ENCODE measurements at places on chromosomes 1 and 21.

DNA sequence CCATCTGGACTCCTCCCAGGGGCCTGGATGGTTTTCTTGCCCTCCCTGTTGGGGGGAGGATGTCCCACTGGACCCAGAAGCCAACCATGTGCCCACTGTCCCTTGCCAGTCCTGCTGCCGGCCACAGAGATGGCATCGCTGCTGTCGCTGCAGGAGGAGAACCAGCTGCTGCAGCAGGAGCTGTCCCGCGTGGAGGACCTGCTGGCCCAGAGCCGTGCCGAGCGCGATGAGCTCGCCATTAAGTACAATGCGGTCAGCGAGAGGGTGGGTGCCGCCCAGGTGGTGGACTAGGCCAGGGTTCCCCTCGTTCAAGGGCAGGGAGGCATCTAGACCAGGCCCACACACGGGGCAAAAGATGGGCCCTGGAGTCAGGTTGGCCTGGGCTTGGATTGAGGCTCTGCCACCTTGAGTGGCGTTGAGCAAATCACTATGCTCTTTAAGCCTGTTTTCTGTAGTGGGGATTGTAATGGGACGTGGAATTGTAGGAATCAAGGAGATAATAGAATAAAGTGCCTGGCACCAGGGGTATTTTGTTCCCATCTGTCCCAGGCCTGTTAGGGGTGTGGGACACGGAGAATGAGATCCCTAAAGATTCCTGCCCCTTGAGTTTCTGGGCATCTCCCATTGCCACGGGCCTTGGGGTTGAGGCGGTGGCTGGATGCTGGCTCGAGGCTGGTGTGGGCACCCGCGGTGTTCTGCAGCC is 2.6 kb downstream of the CROCC start:
- DNase-seq = no peak

DNA sequence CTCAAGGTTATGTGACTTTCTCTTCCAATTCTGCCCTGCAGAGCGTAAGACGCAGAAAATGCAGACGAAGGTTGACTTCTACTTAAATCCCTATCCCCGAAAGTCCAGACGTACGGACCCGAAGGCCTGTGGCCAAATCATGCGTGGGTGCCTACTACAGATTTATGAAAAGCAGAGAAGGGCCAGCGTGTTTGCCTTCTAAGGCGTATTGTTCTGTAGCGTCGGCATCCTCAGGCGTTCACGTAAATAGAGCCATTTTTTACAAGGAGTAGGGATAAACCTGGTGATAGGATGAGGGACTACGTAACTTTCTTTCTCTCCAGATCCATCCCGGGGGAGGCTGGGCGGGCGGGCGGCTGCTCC is 222 bp upstream of the GIPC2 start:
- no peak for DNase-seq

DNA sequence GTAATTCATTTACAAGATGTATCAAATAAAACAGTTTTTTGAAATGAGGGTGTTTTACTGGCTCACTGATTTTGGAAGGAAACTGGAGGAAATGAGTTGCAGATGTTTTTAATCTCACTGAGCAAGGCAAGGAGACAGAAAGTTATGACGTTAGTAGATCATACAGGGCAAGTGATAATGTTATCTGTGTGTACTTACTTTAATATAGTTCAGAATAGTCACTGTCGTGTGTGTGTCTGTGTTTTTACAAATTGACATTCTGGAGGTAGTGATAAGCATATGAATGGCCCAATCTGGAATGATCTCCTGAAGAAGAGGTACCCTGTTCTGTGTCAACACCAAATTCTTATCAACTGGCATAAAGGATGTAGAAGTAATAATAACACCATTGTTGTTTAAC is 1.9 kb upstream of the GBP4 start:
- no peak for DNase-seq

- DNase-seq = no peak
These were observed 343.3 kb upstream of the VAMP3 start for GRCh38 chr1:7427605-7428300.

GRCh38 chr1:228399531-228400236 is 7.0 kb downstream of the TRIM11 start:
- DNase-seq = no peak

DNA sequence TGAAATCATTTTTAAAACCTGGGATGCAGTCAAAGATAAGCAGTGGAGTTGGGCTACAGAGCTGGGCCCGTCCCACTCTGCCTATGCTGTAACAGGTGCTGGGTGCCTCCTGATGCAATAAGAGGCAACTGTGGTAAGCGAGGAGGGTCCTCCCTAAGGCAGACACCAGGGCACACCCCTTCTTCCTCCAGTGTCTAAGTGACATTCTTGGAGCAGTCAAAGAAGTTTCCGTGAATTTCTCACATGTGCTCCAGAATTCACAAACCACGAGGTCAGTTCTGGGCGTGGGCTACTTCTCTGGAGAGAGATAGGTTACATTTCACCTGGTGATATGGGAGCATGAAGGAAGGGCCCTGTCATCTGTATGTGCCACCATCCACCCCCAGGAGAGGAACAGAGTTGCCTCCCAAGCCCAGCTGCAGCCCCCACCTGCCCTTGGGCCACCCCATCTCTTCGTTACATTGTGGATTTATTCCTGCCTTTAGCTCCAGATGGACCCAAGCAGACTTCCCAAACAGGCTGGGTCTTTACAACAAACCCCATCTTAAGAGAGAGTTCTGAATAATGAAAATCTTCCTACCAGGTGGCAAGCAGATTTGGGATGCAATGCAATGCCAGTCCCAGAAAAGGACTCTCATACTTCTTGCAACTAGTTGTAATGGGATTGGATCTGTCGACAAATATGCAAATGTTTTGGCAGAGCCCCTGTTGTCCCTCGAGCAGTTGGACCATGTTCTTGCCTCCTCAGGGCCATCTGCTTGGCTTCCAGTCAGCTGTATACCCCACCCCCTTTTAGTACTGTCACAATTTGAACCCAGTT is 82.5 kb upstream of the CNTN2 start:
- no peak for DNase-seq

DNA sequence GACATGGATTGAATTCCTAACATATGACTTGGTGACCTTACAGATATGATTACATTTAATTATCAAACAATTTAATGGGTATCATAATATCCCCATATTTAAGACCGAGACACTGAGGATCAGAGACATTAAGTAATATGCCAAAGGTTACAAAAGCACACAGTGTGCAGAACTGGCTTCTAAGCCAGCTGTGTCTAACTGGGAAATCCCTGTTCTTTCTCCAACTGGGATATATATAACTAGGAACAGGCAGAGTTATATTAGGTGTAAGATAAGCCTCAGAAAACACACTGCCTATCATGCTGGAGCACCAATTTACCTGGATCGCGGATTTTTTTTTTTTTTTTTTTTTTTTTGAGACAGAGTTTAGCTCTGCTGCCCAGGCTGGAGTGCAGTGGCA is 88.3 kb upstream of the ADGRL2 start:
- no peak for DNase-seq

DNA sequence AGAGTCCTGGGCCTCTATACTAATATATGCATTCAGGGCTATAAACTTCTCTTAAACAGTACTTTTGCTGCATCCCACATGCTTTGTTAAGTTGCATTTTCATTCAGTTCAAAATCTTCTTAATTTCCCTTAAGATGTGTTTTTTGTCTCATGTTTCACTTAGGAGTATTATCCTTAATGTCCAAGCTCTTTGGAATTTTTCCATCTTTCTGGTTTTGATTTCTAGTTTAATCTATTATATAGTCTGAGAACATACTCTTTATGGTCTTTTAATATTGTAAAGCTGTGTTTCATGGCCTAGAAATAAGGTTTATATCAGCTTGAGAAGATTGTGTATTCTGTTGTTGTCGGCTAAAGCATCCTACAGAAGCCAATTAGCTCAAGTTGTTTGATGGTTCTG is 1041.8 kb downstream of the PLA2G4A start:
- no peak for DNase-seq

GRCh38 chr1:185939142-185939541 is 205.0 kb downstream of the HMCN1 start:
- no peak for DNase-seq

- DNase-seq = no peak
These were observed 155.4 kb downstream of the PGBD5 start for GRCh38 chr1:230270559-230271281.

- DNase-seq = no peak
These were observed 114.5 kb upstream of the LYPLAL1 start for GRCh38 chr1:219058891-219059820.

DNA sequence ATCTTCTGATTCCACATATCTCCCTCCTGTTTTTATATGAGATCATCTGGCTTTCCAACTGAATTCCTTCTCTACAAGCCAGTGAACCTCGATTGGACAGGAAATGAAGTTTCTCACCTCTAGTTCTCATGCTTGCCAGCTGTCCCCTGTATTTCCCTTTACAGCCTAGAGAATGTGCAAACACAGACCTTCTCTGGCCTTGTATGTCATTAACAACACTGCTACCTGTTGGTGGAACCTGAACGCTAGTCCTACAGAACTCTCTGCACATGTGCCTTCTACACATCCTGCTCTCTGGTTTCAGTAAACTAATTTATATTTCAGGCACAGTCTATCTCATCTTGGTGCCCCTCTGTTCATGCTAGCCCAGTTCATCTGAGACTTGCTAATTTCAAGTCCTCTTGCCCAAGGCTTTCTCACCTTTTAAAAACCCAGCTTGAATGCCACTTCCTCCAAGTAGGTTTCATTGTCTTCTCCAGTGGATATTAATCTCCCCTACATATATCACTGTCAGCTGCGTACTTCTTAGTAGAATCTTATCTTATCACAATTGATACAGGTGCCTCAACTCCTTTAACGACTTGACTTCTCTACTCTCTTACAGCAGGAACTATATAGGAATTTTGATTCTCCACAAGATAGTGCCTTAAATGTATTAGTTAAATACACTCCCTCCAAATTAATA is 549.9 kb downstream of the PLPP3 start:
- no peak for DNase-seq

GRCh38 chr1:201539561-201540431 is 869 bp downstream of the NAV1 start:
- no peak for DNase-seq

GRCh38 chr1:98323388-98323787 is 338.1 kb upstream of the SNX7 start:
- DNase-seq = no peak

- no peak for DNase-seq
These were observed 98.5 kb downstream of the GALNT2 start for GRCh38 chr1:230165536-230165935.

DNA sequence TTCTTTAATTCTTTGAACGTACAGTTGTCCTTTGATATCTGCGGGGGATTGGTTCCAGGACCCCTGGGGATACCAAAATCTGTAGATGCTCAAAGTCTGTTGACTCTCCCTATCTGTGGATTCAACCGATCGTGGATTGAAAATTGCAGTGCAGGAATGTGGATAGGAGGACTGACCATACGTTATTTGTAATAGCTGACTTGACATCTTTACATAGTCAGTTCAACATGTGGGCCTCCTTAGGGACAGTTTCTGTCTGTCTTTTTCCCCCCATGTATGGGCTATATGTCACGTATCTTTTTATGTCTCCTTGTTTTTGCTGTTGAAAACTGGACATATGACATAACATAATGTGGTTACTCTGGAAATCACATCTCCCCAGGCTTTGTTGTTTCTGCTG is 204.9 kb downstream of the DYRK1A start:
- DNase-seq = no peak

DNA sequence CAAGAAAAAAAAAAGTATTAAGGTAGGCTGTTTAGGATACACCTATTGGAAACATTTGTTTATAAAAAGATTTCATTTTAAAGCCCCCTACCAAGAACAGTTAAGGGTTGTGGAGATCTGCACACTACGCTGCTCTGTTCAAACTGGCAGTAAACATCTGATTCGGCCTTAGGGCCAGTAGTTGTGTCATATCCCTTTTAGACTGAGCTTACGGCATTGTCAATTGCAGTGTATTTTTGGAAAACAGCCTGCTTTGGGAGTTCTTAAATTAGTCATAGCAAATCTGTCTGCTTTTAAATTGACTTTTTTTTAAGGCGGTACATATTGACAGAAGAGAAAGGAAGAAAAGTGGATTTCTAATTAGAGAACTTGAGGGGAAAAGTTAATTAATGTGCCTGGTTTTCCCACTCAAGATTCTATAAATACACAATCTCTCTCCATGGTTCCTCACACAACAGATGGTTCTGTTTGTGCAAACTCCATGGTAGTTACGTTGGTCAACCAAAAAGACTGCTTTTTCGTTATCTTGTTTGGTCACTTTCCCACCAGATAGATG is 1.7 kb upstream of the ELK4 start:
- no peak for DNase-seq

DNA sequence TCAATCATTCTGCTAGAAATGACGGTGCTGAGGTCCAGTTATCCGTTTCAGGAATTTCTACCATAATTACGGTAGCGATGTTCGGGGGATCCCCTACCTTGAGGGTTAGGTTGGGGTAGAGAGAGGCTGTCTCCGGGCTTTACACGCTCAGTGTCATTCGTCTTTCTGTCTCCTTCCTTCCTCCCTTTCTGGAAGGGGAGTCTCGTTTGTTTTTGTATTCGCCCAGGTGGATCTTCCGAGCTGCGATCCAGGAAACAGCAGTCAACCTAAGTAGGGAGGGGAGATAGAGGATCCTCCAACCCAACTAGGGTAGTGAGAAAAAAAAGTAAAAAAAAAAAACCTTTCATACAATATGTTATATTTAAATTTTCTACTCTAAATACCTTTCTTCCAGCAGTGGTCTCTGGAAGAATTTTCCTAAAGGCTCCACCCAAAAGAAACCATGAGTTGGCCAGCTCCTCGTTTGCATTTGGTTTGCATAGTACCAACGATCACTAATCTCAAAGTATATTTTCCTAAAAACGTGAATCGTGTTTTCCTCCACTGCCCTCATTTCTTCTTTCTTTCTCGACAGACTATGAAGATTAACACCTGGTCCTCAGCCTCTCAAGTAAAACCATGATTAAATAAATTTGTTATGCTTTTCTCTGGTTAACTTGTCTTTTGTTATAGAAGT is 611 bp upstream of the PIK3C2B start:
- no peak for DNase-seq

DNA sequence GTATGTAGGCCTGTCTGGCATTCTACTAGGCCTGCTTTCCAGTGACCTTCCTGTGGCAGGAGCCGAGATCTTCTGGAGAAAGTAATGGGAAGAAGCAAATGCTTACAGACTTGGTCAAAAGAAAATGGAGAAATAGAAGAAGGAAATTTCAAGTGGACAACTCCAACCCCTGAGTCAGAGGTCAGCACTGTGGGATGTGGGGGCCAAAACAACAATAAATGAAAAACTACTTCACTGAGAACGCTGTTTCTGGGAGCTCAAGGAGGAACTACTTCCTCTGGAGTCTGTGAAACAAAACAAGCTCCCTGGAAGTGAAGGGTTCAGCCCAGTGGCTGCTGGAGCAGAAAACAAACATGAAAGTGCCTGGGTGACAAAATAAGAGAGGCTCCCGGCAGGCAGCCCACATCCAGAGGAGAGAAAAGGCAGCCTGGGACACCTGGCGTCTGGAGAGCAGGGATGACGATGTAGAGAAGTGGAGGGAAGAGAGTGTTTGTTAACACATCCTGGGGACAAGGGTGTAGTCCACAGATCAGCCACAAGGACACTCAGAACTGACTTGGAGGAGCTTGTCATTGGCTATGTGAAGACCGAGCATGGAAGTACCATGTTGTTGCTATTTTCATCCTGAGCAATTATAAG is 355.2 kb downstream of the SMYD3 start:
- DNase-seq = no peak

GRCh38 chr1:186819126-186819525 is 9.6 kb upstream of the PLA2G4A start:
- no peak for DNase-seq
